ENCODE measurements at places on chromosomes 7 and 10. TPM values are rescaled to one million over a fixed set of nuclear protein-coding genes. Genes with fewer than 3 reads are reported as not detected.
A peak's percentile ranks its signal among the peaks of the same experiment; 100 is the strongest.

DNA sequence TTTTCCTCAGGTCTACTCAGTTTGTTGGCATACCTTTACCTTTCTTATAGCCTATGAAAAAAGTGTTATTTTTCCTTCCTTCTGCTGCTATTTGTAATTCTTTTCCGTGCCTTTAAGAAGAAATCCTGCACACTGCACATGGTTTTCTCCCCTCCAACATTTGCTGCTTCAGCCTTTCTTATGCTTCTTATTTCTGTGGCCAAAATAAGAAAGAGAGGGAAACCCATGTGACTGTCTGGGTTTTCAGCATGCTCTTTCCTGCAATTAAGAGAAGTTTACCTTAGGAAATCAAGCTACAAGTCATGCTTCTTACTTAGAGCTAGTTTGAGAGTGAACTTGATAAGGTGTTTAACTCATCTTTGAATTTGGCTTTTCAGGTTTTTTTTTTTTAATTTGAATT, 11.0 kb downstream of the TBC1D12 start:
- peak; percentile 9 for DNase-seq

- no peak for DNase-seq
Measured at GRCh38 chr10:56095506-56096225, 265.4 kb downstream of the ZWINT start.

DNA sequence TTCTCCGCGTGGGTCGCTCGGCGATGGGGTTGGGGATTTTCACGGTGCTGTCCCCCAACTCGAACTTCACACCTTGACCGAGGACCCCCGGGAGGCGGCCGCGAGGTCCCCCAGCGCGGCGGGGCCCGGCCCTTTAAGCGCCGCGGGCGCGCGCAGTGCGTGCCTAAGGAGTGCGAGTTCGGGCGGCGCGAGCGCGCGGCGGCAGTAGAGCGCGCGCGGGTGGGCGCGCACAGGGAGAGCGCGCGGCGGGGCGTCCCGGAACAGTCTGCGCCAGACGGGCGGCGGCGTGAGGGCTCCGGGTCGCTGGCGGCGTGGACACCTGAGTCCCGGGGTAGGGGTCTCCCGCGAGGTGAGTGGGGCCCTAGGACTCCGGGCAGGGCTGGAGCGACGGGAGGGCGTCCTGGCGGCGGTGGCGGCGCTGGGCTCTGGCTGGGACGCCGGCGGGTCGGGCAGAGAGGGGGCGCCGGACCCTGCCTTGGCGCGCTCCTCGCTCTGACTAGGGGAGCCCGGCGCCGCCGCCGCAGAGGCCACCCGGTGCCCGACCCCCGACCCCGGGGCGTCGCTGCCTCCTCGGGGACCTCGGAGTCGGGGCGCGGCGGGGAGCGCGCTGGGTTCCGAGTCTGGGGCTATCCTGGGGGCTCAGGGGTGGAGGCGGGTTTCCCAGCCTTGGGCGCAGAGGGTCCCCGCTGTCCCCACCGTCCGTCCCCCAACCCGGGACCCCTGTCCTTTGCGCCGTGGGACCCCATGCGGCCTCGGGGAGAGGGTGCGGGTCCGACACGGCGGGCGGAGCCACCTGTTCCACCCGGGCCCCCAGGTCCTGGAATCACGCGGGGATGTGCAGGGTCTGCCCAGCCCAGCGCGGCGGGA, at the start of gene PROSER2:
Gene PROSER2, plus strand, starts transcription at position 235 of the 867 bp plus-strand sequence. CDS start 28,722 bp downstream, outside the sequence.
- DNase-seq, result peak; percentile 77

DNA sequence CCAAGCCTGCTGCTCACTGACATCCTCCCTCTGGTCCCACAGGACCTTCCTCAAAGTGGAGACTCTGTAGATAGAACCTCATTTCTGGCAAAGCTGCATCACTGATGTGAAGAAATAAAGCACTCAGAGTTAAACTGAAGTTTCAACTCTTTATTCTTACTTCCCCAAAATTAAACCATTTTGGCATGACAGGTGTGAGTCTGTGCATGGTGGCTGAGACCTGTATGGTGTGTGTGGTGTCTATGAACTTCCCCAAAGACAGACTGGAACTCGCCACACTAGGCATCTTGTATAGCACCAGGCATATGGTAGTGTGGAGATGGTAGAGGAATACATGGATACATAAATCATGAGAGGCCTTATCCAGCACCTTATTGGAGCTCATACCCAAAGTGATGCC, 6.6 kb upstream of the WDFY4 start:
- no peak for DNase-seq

DNA sequence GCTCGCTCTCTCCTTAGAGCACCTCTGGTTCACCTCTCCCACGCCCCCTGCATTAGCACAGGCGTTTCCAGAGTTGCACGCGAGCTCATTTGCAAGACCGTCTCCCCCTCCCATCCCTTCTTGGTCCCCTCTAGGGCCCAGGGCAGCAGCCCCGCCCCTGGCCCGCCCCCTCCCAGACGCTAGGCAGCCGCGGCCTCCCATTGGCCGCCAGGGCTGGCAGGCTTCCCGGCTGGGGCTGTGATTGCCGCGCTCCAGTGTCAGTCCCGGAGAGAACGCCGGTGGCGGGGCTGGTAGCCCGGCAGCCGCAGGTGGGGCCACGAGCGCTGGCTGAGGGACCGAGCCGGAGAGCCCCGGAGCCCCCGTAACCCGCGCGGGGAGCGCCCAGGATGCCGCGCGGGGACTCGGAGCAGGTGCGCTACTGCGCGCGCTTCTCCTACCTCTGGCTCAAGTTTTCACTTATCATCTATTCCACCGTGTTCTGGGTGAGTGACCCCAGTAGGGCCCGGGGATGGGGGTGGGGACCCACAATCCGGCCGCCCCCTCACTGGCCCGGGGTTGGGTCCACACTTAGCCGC, at the start of gene TSPAN15:
Gene TSPAN15, plus strand, starts transcription at position 257 of the 575 bp plus-strand sequence. Its CDS starts 130 bp downstream, at position 387.
- peak; percentile 95 for DNase-seq

DNA sequence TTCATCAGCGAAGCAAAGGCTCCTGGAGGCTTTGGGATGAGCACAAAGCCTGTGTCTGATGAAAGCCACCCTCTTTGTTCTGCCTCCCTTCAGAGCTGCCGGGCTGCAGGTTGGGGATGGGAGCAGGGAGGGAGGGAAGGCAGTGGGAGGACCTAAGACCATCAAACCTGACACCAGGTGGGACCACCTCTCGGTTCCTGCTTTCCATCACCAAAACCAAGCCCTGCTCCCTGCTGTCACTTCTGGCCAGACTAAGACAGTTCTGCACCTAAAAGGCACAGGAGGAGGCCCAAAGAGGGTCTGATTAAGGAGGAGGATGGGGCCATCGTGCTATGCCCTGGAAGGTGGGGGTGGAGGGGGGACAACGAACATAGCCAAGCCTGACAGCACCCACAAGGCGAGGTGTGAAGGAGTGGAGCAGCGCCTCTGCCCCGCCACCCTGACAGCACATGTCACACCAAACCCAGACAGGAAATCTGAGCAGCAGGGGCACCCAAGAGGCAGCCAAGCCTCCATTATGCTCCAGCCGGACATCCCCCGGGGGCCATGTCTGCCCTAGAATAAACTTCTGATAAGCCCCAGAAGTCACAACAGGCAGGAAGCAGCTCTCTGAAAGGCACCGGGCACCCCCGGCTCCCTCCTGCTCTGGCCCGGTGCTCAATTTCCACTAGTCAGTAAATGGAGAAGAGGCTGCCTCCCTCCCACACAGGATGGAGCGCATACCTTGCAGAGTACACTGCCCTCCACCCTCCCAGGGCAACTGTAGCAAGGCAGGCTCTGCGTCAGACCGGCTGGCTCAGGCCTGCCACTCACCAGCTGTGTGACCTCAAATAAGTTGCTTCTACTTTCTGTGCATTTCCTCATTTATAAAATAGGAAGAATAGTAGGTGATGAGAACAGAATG, 48.9 kb downstream of the DLG5 start:
- DNase-seq, result peak; percentile 38

DNA sequence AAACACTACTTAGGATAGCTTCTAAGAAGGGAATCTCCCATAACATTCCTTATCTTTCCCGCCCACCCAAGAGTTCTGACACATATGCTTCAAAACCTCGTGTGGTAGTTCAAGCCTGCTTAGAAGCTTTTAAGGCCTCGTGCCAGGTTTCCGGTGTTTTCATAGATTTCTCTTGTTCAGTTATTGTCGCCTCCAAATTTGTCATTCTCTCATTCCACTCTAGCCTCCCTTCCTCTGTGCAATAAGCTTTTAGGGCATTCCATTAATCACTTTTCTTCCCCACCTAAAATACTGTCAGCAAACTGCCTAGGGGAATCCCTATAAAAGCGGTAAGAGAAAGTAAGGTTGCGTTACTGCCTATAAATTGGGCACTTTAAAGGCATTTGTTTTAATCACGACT, 718 bp upstream of the BPGM start:
- DNase-seq, result no peak

AKR1C8 gene
- total RNA-seq, result not detected

SPDYE11 gene
- total RNA-seq, result not detected

SPDYE1 gene
- total RNA-seq, result not detected
